HCEC 1CT (cell line): ENCODE measurements at places on chromosomes 2 and 18.
A peak's percentile ranks its signal among the peaks of the same experiment; 100 is the strongest.

DNA sequence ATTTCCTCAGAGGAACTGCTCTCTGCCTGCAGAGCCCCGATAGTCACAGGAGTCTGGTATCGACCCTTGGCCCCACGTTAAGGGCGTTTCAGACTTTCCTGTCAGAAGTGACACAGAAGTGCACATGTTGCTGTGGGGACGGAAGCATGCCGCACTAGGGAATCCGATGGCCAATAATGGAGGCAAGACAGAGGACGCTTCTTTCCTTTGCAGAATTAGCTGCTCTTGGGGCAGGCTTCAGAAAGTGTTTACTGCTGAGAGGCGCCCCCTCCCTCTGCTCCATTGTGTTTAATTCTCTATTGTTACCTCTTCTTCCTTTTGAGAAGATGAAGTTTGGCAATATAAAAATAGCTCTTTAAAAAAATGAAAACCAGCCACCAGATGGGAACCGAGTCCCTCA lies 118.6 kb upstream of the EML6 start:
- no peak for DNase-seq

DNA sequence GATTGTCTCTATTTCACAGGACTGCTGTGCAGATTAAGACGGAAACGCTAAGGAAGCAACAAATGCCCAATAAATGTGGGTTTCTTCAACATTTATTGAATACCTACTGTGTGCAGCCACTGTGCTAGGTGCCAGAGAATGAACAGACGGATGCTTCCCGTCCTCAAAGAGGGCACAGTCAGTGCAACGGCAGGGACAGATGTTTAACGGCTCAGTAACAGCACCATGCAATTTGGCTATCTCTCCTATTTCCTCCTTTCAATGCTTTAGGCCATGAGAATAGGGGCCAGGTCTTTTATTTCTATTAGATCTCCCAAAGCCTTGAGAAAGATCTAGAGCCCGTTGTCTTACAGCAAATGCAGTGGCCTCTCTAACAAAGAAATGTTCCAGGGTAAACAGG lies 7.2 kb downstream of the EDAR start:
- DNase-seq: no peak

DNA sequence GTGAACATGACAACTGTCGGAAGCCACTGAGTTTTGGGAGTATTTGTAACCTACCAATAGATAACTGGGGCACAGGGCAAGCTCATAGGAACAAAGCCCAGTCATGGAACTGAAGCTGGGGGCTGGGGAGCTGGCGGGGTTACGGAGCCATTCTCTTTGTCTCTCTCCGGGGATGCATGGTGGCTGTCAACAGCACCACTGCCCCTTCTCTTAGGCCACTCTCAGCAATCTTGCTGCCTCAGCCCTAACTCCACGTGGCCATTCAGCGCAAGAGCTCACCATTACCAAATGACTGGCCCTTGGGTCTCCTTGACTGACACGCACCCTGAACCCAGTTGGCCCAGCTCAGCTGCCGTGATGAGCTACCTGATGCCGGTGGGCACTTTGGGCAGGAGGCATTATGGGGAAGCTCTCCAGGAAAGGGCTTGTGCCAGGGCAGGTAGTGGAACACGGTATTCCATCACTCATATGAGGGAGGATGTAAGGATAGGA lies 33.6 kb upstream of the ODC1 start:
- no peak for DNase-seq

GRCh38 chr2:33051586-33052360 lies 105.0 kb downstream of the LTBP1 start:
- peak; percentile 43 for DNase-seq

GRCh38 chr18:845152-845819 lies 33.2 kb upstream of the YES1 start:
- DNase-seq: peak; percentile 91

DNA sequence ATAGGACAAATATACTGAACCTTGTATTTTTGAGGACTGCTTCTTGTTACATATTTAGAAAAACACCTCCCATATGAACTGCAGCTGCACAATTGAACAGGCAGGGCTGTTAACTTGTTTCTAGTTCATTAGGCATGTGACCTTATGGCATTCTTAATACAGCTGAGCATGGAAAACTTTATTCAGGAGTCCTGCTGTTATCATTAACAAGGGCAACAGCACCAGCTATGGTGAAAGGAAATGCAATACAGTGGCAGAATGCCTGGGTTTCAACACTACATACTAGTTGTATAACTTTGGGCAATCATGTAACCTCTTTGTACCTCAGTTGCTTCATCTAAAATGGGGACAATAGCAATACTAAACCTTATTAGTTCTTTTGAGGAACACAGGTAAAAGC lies 71.8 kb downstream of the GDF7 start:
- no peak for DNase-seq

DNA sequence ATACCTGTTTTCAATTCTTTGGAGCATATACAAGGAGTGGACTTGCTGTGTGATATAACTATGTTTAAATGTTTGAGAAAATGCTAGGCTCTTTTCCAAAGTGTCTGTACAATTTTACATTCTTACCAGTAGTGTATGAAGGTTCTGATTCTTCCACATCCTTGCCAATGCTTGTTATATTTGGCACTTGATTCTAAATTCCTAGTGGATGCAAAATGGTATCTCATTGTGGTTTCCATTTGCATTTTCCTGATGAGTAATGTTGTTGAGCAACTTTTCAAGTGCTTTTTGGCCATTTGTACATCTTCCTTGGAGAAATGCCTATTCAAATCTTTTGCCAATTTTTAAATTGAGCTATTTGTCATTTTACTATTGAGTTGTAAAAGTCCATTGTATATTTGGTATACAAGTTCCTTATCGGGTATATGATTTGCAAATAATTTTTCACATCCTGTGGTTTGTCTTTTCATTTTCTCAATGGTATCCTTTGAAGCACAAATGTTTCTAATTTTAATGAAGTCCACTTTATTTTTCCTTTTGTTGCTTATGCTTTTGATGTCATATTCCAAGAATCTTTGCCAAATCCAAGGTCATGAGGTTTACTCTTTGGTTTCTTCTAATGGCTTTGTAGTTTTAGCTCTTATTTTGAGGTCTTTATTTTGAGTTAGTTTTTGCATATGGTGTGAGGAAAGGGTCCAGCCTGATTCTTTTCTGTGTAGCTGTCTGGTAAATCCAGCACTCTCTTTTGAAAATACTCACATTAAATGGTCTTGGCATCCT lies 33.2 kb upstream of the CWC22 start:
- peak; percentile 94 for DNase-seq

GRCh38 chr18:40152859-40153258 lies 1802.2 kb upstream of the PIK3C3 start:
- DNase-seq: peak; percentile 34

DNA sequence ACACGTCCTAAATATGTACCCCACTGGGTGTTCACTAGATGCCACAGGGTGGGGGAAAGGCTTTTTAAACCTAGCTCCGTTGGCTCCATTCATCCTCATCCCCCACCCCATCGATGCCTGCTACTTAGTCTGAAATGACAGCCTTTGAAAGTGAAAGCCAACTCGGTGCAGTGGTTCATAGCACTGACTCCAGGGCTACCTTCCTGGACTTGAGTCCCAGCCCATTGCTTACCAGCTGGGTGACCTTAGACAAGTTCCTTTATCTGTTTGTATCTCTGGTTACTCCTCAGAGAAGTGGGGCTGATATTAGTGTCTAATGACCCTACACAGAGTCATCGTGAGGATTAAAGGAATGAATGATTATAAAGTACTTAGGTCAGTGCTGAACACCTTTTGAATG lies 24.4 kb downstream of the EHD3 start:
- no peak for DNase-seq

- no peak for DNase-seq
Measured at GRCh38 chr2:231393149-231394131, 2.1 kb upstream of the B3GNT7 start.

GRCh38 chr2:21599417-21599816 lies 475.6 kb downstream of the TDRD15 start:
- DNase-seq: no peak

- DNase-seq: no peak
Measured at GRCh38 chr2:223736488-223736887, 100.9 kb downstream of the AP1S3 start.

DNA sequence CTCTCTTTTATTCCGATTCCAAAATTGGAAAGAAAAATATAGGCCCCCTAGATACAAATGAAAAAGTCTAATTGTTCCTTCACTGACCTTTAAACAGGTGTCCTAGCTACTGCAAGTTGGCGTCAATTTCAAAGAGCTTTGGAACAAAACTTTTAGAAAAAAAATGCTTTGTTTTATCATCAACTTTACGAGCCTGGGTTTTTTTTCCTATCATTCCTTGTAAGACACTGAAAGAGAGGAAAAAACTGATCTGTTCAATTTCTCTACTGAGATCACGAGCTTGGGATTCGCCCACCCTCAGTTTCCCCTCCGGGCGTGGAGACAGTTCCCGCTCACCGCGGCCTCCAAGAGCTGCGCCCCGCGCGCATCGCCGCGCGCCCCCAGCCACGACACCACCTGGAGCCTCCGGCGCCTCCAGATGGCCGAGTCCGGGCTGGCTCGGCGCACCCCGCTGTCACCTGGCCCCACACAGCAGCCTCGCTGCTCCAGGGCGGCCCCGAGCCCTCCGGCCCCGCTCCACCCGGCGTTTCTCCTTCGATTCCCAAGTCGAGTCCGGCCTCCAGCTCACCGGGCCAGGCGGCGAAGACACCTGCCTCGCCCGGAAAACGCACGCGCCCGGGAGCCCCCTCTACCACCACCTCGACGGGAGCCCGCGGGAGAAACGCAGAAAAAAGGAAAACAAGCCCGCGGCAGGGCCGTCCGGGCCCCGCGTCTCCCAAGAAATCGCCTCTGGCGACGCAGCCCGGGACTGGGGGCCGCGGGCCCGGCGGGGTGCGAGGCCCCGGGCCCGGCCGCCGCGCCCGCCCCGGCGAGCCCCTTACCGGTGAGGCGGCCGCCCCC lies 656 bp downstream of the TBC1D8 start:
- no peak for DNase-seq

DNA sequence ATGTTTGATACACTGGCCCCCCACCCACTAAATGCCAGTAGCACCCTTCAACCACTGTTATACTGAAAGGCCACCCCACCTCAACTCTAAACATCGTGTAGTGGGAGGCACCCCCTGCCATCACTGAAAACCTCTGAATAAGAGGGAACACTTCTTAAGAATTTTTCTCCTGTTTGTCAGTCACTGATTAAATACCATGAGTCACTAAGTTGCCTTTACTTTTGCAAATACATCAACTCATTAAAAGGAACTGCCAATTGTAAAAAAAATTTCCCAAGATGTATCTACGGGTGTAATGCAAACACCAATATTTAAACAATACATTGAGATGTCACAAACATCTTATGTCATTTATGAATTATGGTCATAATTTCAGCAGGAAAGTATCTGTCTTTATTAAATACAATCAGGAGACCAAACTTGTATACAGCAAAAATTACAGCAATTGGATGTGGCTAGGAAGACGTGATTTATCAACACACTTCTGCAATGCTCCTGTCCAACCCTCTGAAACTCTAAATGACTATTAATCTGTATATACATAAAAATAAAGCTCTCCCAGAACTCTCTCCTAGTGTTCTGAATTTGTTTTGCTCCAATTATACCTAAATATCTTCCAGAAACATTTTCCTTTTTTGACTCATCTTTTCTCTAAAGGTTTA lies 144.1 kb upstream of the STK17B start:
- peak; percentile 72 for DNase-seq

- DNase-seq: no peak
Measured at GRCh38 chr2:105782123-105782522, 37.4 kb downstream of the NCK2 start.

- no peak for DNase-seq
Measured at GRCh38 chr2:62723253-62723652, 17.7 kb downstream of the EHBP1 start.

- DNase-seq: no peak
Measured at GRCh38 chr2:31909661-31910060, 101.1 kb downstream of the MEMO1 start.

GRCh38 chr18:24930478-24930877 lies 421.5 kb downstream of the ZNF521 start:
- DNase-seq: no peak

DNA sequence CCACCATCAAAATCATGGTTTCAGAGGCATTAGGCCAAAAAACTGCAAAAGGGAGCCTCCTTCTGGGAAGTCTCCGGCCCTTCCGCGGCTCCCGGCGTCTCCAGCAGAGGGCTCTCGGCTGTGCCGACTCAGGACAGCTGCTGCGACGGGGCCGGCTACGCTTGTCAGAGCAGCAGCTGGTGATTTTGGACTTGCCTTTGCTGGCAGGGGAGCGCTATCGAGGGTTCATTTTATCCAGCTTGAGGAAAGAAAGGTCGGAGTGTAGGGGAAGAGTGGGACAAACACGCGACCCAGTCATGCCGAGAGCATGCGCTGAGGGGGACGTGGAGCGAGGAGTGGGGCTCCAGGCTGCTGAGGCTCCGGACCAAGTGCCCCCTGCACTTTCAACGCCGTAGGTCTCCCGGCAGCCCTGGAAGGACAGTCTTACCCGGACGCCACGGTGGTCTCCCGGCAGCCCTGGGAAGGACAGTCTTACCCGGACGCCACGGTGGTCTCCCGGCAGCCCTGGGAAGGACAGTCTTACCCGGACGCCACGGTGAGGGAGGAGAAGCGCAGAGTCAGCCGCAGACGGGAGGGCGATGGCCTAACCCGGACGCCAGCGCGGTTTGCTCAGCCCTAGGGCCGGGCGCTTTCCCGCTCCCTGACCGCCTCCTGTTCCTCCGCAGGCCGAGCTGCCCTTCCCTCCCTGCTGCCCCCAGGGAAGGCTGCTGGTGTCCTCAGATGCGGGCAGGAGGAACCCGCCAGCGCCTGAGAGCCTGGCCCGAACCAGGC lies 21.7 kb downstream of the DDX18 start:
- peak; percentile 83 for DNase-seq

DNA sequence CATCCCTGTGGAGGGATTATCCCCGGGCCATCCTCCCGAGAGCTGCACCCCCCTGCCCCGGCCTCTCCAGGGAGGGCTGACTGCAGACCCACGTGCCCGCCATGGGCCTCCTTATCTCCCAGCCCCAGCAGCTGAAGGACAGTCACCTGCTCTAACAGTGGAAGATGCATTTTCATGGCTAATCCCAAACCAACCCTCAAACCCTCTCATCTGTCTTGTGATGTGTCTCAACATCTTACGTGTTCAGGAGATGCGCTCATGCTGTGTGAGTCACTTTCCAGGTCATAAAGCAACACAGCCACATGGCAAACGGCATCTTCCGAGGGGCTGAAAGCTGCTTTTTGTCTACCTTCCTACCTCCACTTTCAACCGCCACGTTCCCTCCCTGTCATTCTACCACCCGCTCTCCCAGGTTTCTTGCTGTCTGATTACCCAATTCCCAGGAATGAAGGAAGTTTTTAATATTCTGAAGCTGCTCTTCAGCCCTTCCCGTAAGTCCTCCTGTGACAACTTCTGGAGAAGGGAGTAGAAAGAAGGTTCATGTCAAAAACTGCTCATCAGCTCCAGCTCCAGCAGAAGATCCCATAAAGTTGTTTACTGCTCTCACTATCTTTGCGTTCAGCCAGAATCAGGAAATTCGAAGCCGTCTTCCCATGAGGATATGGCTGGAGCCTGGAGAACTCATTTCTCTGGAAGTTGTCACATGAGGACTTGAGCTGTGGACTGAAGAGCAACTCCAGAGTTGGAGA lies 54.5 kb downstream of the MBP start:
- peak; percentile 88 for DNase-seq
